Cortex of kidney (tissue), 1 donor: ENCODE measurements at places on chromosomes 11 and 22.

DNA sequence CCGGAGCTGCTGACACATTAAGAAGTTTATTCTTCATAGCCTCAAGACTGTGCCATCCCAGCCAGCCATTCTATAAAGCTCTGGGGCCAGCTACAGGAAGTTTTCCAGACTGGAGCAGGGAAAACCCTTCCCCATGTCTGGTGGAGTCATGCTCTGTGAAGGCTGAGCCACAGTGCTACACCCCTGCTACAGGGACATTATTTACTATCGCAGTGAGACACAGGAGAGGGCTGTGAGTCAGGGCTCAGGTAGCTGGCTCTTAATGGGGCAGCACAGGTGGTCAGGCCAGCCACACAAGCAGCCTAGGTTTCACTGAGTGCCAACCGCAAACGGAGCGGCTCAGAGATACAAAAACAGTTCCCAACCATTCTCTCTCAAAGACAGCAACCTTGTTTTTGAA lies 12.1 kb downstream of the HPS4 start:
- no peak for DNase-seq

GRCh38 chr11:133240908-133241655 lies 291.2 kb downstream of the OPCML start:
- DNase-seq, result no peak

DNA sequence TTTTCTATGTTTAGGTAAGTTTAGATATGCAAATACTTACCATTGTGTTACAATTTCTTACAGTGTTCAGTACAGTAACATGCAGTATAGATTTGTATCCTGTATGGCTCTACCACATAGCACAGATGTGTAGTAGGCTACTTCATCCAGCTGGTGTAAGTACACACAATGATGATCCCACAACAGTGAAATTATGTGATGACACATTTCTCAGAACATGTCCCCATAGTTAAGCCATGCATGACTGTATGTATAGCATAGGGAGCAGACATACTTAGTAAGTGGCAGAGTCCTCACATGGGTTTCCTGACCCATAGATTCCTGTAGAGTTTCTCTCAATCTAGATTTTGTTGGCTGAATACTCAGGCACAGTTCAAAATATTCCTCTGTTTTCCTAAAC lies 26.8 kb upstream of the BARX2 start:
- no peak for DNase-seq

DNA sequence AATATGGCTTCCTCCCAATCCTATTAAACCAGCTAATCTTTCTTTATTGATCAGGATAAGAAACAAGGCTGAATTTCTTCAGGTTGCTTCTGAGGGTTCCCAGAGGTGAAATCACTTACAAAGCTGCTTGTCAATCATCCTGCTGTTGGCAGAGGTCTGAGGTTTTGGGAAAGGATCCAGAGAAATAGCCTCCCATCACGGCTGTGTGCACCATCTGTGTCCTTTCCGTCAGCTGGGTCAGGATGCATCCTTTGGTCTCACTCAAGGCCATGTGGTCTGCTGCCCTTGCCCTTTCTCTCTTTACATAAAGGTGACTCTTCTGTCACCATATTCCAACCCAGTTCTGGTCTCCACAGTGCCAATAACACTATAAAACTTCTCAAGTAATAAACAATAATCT lies 113.4 kb upstream of the TEAD1 start:
- DNase-seq, result no peak

DNA sequence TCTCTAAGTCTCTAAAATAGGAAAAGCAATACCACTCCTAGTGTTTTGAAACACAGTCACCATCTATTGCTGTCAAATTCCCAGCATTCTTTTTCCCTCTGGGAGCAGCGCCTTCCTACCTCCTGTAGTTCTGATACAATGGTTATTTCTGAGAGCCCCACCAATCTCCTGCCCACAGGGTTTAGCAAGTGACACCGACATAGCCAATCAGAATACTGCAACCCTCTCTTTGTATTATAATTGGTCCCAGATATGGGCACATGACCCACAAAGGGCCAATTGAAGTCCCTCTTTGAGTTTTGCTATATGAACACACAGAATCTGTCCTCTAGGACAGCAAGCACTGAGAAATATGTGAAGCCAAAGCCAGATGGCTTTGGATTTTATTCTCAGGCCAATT lies 16.9 kb upstream of the ARHGAP42 start:
- DNase-seq, result no peak

- no peak for DNase-seq
These were observed 27.4 kb downstream of the LIF start for GRCh38 chr22:30219049-30219654.

DNA sequence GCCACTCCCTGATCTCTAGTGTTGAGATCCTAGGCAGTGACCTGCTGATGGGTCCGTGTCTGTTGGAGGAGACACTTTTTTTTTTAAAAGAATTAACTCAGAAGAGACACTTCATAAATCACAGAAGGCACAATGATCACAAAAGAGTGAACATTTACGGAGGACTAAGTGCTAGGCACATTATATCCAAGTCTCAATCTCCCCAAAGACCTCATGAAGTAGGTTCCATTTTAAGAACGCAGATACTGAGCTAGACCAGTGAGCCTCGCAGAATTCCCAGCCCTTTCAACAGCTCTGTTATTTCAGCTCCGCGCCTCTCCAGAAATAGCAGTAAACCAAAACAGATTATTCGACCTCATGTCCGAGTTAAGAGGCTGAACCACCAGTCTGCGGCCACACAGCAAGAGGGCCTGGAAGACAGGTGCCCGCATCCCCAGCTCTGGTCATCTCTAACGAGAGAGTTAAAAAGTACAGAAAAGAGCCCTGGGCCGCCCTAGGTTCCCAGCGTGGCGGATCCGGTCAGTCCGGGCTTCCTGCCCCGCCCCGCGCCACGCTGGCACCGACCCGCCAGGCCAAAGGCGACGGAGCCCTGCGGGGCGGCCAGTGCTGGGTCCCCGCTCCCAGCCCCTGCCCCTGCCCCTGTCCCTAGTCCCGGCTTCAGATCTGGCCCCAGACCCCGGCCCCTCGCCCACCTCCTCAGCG lies 612 bp downstream of the XBP1 start:
- no peak for DNase-seq

DNA sequence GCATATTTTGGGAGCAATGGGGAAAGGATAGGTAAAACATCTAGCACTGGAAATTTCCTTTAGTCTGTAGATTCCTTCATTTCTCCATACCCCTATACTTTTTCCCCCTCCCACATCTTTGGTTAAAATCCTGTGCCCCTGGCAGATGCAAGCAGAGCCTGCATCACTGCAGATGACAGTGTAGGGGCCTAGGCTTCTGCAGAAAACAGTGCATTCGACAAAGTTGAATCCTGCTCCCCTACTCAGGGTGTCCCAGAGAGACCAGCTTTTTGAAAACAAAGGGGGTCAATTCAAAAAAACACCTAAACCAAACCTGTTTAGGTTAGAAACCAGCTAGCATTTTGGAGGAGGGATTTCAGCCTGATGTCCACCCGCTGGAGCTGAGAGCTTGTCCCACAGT lies 43.8 kb upstream of the BLID start:
- DNase-seq, result no peak

GRCh38 chr11:36029616-36030015 lies 85.8 kb downstream of the LDLRAD3 start:
- DNase-seq, result no peak

DNA sequence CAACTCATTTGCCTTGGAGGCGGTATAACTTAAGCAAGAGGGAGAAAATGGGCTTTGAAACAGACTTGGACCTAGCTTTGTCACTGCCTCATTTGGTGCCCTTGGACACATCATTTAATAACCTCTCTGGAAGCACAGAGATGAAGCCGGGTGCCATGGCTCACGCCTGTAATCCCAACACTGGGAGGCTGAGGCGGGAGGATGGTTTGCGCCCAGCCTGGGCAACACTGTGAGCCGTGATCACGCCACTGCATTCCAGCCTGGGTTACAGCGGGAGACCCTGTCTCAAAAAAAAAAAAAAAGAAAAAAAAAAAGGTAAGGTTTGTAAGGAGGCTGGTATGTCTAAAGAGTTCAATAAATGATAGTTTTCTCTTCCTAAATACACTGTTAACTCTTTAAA lies 806 bp downstream of the COA4 start:
- no peak for DNase-seq

DNA sequence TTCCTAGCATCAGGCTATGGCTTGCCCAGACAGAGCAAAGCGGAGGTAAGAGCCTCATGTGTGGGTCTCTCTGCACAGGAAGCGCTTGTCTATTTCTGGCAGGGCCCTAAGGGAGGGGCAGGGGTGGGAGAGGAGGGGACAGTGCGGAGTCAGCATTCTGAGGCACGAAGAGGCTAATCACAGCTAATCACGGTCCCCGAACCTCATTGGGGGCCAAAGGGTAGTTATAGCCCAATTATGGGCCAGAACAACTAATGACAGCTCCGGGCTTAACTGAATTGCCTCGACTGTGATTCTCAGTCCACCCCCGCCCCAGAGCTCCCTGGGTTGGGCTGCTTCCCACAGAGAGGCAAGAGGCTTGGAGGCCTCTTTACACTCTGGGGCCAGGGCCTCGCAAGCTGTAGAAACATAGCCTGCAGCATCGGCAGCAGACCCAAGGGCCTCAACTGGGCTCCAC lies 72.7 kb upstream of the PRDM11 start:
- DNase-seq, result no peak

DNA sequence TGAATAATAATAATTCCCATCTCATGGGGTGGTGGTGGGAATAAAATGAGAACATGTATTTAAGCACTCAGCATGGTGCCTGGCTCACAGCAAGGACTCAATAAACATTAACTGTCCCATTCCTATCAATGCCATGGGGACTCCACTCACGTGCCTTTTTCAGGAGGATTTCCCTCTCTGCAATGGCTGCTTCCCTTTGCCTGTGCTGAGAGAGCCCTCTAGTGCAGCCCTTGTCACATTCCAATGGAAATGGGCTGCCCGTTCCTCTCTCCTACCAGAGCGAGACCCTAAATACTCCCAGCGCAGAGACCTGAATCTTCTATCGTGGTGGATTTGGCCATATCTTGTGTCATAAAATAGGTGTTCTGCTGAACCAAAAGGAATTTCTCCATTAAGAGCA lies 621.5 kb upstream of the B3GAT1 start:
- DNase-seq, result no peak

DNA sequence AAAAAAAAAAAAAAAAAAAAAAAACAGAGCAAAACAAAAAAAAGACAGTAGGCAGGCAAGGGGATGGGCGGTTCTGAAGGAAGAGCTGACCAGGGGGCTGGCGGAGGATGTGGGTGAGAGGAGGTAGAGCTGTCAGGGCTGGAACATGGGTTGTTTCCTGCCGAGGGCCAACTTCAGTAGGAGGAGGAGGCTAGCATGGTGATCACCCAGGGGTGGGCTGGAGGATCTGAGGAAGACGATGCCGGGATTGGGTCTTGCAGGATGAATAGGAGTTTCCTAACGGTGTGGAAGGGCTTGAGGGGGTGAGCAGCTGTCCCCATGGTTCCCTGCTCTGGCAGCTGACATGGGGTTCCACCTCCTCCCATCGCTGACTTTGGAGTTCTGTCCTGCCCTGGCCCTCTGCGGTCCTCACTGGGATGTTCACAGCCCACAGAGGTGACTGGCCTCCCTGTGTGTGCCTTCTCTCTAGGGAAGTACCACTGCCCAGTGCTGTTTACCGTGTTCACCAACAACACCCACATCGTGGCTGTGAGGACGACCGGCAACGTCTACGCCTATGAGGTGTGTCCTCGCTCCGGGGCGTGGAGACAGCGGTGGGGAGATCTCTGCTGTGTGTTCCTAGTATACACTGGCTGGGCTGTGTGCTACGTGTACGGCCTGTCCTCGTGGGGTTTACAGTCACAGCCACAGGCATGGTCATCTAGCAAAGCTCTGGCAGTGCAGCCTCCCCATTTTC lies 15.2 kb downstream of the PPIL2 start:
- no peak for DNase-seq

DNA sequence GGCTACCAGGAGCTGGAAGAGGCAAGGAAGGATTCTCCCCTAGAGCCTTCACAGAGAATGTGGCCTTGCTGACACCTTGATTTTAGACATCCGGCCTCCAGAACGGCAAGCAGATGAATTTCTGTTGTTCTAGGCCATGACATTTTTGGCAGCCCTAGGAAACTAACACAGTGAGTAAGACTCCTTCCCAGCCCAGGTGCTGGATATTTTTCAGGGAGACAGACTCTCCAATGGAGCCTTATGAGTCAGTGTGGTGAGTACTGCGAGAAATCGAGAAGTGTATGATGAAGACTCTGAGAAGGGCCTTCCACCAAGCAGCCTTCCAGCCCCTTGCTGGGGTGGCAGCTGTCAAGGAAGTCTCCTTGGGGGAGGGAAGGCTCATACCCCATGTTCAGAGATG lies 114.4 kb downstream of the OSBP2 start:
- DNase-seq, result no peak

DNA sequence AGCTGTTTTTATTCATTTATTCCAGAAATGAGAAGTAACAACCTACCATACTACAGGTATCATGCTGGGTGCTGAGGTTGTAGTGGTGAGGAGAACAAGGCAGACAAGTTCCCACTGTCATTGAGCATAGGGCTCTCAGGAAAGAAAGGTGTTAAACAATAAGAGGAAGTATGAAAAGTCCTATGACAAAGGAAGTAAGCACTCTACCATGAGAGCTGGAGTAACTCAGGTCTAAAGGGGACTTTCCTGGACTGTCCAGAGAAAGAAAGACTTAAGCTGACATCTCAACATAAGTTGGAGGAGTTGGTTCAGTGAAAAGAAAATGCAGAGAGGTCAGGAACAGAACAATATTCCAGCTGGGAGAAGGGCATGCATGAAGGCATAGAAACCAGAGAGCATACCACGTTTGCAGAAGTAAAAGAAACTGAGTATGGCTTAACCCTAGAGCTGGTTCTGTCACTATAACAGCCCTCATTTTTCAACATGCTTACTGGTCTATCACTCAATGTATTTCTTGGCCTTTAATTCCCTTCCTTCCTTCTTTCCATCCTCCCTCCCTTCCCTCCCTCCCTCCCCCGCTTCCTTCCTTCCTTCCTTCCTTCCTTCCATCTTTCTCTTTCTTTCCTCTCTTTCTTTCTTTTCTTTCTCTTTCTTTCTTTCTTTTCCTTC lies 137.8 kb upstream of the BDNF start:
- no peak for DNase-seq

GRCh38 chr22:35479985-35480550 lies 60.6 kb upstream of the RASD2 start:
- no peak for DNase-seq
